ENCODE measurements at places on chromosomes 2 and 18. TPM values are rescaled to one million over a fixed set of nuclear protein-coding genes. Genes with fewer than 3 reads are reported as not detected.

- no peak for DNase-seq
Measured at GRCh38 chr2:130842770-130843169, 6.1 kb downstream of the ARHGEF4 start.

GRCh38 chr2:184879671-184880070, 281.3 kb downstream of the ZNF804A start:
- no peak for DNase-seq

- DNase-seq, result no peak
Measured at GRCh38 chr2:62741954-62742722, 36.6 kb downstream of the EHBP1 start.

OR6B2 gene
- polyA plus RNA-seq, result not detected

AGPS gene
- polyA plus RNA-seq, result 27.5 TPM

TEKT4 gene
- 1.1 TPM for polyA plus RNA-seq

Measured in right lung (tissue), 10 donors.